ENCODE measurements at places on chromosomes 11 and 22.

DNA sequence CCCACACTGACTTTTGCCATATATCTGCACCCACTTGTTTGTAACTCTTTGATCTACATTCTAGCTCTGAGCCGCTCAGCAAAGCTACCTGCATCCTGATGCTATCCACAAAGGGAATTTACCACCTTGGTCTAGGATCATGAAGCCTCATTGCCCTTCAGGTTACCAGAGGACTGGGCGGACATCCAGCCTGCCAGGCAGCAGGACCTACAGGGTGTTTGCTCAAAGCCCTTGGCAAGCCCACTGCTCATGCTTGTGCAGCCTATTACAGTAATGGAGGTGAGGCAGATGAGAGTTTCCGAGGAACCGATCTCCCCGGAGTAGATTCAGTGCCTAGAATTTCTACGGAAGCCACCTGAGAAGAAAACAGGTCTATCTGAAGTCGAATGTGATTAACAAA, 417.2 kb downstream of the OPCML start:
- no peak for DNase-seq

- DNase-seq = no peak
Observed at GRCh38 chr11:86249307-86250098, 5.0 kb downstream of the EED start.

DNA sequence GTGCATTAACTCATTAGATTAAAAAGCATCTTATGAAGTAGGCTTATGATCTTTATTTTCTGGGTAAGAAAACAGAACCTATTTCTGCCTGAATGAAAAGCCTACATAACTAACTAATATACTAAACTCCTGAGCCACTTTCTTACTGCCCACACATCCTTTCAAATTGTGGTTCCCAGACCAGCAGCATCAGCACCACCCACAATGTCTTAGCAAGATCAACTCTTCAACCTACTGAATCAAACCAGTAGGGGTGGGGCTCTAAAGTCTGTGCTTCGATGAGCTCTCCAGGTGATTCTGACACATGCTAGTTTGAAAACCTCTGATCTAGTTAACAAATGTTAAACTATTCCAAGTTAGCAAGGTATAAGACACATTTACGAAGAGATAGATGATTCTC, 462.4 kb downstream of the DLG2 start:
- no peak for DNase-seq

- DNase-seq = no peak
Observed at GRCh38 chr11:79121351-79121750, 319.5 kb downstream of the TENM4 start.

- DNase-seq = no peak
Observed at GRCh38 chr22:38935023-38935422, 22.4 kb upstream of the APOBEC3A start.

DNA sequence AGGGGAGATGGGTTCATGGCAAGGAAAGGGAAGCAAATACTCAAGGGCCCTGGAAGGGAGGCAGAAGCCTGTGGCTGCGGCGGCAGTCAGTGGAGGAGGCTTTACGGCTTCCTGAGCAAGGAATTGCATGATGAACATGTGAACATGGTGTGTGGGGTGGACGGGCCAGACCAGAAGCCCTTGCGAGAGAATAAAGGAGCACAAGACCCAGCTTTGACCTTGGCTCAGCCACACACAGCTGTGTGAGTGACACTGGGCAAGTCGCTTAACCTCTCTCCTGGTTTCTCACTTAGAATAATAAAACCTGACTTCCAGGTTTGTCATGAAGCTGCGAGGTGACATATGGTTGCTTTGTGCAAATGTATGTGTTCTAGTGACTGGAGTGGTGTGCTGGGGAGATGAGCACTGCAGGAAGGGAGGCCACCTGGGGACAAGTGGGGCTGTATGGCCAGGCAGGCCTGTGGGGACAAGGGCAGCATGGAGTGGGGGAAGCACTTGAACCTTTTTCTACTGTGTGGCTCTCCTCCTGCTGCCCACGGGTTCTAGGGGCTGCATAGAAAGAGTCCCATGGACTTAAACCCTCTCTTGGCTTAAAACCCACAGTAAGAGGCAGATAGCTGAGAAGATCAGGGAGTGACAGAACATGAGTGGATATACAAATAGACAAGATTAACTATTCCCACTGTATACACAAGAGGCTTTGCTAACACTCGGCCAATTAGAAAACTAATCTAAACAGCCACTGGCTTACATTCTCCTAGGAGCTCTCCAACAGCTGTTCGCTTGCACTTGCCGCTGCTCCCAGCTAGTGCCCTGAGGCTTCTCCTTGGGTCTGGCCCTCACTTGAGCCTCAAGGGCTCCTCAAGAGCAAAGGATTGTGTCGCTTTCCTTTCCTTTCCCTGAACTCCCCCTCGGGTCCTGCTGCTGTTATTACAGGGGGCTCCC, 67.3 kb upstream of the CDON start:
- no peak for DNase-seq

GRCh38 chr11:69203901-69204245, 48.1 kb downstream of the SMIM38 start:
- DNase-seq = no peak

- peak; percentile 47 for DNase-seq
Observed at GRCh38 chr11:96155627-96156378, 187.2 kb downstream of the MAML2 start.

DNA sequence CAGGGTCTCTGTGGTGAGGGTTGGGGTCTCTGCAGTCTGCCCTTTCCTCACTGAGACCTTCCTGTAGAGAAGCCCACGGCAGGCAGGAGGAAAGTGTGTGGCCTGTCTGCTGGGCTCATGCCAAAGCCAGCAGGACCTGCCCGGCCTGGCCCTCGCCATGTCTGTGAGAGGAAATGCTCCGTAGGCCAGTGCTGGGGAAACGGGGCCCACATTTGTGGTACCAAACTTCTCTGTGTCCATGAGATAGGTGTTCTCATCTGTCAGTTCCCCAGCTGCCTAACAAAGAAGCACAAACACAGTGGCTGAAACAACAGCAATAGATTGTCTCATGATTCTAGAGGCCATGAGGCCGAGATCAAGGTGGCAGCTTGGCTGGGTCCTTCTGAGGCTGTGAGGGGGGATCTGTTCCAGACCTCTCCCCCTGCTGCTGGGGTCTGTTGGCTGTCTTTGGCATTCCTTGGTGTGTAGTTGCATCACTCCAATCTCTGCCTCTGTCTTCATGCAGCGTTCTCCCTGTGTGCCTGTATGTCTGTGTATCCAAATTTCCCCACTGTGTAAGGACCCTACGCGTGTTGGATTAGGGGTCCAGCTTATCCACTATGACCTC, 772.5 kb downstream of the TBC1D22A start:
- no peak for DNase-seq

DNA sequence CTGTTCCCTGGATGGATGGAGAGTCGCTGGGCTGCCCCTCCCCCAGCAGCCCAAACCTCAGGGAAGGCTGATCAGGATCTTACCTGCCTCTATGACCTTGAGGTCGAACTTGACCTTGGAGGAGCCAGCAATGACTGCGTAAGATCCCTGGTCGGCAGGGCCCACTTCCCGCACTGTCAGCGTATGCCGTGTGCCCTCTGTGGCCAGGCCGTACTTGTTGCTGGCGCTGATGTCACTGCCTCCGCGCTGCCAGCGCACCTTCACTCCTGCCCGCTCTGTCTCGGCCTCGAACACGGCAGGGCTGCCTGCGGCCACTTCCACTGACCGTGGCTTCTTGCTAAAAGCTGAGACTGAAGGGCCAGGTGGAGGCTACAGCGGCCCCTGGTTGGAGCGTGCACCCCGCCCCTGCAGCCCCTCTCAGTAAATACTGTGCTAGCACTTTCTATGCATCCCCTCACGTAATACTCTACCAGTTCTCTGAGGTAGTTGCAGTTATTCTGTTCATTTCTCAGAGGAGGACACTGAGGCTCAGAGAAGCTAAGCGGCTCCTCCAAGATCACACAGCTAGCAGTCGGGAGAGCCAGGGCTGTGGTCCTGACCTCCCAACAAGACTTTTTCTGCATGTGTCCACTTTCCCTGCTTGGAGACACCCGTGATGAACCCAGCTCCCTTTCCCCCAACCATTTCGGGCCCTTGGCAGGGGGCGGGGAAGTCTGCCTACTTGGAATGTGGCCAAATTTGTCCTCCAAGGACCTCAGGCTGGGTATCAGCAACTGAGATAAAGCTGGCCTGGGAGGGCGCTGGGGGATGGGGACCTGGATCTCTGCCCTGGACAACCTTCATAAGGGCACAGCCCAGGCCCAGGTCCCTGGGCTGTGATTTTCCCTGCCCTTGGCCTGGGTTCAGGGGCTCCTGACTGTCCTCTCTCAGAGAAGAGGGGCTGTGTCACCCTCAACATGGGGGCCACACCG, 1.1 kb downstream of the MYBPC3 start:
- DNase-seq = no peak

DNA sequence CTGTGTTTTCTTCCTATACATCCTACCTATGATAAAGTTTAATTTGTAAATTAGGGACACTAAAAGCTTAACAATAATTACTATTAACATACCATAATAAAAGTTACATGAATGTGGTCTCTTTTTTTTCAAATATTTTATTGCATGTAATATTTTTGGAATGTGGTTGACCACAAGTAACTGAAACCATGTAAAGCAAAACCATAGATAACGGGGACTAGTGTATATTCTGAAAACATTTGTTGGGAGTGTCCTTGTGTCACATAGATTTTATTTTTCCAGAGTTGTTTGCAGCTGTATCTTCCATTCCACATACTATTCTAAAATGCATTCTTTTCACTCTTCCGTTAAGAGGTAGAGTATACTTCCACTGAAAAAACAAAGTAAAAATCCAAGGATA, 200.4 kb downstream of the KIF18A start:
- DNase-seq = no peak

GRCh38 chr11:108733479-108734116, 68.7 kb downstream of the DDX10 start:
- DNase-seq = no peak
